NCI-H226 (cell line): ENCODE measurements at places on chromosomes 16 and 17.

DNA sequence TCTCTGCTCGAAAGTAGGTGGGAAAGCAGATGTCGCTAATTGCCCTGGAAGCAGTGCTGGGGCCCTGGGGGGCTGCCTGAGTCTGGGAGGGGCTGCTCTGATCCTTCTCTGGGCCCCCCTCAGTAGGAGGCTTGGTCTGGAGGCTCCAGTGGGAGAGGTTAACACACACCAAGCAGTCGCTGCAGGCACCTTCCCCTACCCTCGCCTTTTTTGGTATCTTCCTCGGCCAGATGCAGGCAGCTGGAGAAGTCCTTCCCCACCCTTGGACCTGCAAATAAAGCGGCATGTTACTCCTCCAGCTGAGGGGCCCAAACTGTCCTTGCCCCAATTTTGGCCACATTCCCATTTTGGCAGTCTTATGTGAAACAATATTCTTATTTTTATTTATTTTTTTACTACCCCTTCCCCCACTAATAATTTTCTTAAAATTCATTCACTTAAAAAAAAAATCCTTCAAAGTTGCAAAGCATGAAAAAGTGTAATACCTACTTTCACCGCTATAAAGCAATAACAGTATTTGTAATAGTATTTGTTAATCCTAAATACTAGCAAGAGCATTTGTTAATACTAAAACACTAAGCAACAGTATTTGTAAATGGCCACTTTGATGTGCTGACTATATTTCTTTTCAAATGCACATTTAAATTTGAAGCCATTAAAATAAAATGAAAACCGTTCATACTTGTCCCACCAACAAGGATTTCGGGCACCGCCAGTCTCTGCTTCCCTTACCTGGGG, 15.0 kb downstream of the C16orf46 start:
- no peak for DNase-seq

GRCh38 chr16:12348733-12349704, 372.5 kb downstream of the SNX29 start:
- no peak for DNase-seq

DNA sequence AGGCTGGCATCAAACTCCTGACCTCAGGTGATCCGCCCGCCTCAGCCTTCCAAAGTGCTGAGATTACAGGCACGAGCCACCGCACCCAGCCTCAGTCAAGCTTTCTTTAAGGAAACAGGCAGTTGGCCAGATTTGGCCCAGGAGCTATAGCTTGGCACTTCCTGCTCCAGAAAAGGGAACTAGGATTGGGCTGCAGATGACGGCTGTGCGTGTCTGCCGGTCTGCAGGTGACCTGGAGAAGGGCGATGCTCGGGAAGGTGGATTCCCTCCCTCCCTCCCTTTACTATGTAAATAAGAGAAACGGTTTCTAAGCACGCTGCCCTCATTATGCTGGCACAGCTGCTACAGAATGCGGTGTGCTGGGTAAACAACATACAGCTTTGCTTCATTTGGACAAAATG, 215.9 kb downstream of the RPTOR start:
- DNase-seq = no peak

DNA sequence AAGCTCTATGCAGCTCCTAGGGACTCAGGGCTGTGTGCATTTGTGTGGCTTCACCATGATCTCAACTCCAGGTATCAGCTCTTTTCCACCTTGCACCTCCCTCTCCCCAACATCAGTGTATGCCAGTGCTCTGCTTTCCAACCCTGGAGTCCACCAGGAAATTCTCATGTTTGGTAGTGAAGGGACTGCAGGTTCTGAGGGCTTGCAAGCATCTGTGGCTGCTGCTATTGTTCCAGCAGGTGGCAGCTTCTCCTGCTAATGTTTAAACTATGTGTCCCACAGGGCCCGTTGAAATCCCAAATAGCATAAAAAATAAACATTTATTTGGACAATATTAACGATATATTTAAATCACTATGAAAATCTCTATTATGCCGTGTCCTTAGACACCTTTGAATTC, 82.0 kb downstream of the RGS9 start:
- DNase-seq = no peak

GRCh38 chr17:59837308-59838051, 55.3 kb downstream of the TUBD1 start:
- peak; percentile 87 for DNase-seq

- DNase-seq = no peak
Observed at GRCh38 chr16:82783933-82784572, 157.3 kb downstream of the CDH13 start.

- no peak for DNase-seq
Observed at GRCh38 chr17:14222611-14223010, 14.1 kb downstream of the CDRT15 start.

DNA sequence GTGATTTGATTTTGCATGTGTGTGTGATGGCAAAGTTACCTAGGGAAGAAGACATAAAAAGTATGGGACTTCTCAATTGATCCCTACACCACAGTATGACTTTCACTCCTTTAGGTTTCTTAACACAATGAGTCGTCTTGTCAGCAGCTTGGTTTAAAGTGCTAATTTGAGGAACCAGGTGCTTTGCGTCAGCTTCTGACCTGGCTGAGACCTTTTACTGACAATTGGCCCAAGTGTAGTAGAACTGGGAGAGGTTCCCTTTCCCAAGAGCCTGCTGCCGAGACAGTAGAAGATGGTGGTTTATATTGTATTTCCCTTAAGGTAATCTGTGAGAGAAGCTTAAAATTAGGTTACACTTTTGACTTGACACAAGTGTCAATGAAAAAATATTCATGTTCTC, 54.9 kb downstream of the LDHD start:
- DNase-seq = no peak

DNA sequence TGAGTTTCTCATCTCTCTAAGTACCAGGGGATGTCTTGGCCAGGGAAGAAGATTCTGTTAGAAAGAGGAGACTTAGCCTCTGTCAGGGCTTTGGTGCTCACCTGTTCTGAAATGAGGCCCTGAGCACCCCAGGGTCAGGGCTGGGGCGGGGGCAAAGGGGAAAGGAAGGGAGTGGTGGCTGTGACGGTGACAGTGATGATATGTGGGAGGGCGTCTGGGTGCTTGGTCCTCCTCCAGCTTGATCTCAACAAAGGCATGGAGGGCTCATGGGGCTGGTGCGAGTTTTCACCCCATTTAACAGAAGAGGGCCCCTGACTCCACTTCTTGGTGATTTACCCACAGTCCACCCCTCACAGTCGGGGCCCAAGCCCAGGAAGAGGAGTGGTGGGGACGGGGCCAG, 15.1 kb downstream of the SOX8 start:
- no peak for DNase-seq

- DNase-seq = no peak
Observed at GRCh38 chr16:49755716-49756505, 100.0 kb downstream of the ZNF423 start.

DNA sequence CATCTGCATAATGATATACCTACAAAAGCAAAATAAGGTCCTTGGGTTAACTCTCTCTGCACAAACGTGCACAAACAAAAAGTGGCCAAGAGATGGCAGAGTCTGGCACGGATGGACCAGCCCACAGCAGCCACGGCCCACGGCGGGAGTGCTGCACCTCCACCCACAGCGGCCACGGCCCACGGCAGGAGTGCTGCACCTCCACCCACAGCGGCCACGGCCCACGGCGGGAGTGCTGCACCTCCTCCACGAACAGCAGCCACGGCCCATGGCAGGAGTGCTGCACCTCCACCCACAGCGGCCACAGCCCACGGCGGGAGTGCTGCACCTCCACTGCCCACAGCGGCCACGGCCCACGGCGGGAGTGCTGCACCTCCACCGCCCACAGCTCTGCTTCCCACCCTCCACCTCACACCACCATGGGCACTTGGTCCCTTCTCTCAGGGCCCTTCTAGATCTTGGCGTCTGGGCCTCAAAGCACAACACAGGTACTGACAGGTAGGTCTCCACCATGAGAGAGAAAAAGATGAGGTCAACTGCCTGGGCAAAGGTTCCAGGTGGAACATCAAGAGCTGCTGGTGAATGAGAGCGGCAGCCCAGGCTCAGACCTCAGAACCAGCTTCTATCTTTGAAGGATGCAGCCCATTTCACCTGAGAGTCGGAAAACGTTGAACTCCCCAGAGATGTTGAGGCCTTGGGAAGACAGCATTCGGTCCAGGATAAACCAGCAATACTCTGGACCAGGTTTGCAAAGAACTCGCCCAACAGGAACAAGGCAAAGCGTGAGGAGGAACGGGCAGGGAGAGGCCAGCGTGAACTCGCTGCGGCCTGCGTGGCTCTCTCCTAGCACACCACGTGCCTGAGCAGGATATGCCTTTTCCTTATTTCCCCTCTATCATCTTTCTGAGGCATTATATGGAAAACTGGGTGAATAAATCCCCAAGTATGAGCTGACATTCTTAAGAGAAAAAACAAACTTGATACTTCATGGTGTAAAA, 124.5 kb downstream of the ZNF778 start:
- no peak for DNase-seq

DNA sequence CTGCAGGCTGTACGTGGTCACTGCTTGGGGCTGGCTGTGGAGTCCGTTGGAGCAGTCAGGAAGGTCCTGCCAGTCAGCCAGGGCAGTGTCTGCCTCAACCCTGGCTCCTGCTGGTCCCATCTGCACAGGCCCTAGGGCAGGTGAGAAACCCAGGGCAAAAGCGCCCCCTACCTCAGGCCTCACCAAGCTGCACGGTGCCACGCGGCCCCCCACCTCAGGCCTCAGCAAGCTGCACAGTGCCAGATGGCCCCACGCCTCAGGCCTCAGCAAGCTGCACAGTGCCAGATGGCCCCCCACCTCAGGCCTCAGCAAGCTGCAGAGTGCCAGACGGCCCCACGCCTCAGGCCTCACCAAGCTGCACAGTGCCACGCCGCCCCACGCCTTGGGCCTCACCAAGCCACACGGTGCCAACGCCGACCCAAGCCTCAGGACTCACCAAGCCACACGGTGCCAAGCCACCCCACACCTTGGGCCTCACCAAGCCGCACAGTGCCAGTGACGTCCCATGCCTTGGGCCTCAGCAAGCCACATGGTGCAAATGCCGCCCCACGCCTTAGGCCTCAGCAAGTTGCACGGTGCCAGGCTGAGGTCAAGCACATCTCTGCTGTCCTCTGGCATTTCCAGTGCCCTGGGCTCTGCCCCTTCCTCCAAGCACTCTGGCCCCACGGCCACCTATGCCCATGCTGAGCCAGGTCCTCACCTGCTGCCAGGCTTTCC, 5.5 kb downstream of the TMEM204 start:
- DNase-seq = no peak

GRCh38 chr16:50831751-50832150, 89.9 kb downstream of the CYLD start:
- DNase-seq = no peak

DNA sequence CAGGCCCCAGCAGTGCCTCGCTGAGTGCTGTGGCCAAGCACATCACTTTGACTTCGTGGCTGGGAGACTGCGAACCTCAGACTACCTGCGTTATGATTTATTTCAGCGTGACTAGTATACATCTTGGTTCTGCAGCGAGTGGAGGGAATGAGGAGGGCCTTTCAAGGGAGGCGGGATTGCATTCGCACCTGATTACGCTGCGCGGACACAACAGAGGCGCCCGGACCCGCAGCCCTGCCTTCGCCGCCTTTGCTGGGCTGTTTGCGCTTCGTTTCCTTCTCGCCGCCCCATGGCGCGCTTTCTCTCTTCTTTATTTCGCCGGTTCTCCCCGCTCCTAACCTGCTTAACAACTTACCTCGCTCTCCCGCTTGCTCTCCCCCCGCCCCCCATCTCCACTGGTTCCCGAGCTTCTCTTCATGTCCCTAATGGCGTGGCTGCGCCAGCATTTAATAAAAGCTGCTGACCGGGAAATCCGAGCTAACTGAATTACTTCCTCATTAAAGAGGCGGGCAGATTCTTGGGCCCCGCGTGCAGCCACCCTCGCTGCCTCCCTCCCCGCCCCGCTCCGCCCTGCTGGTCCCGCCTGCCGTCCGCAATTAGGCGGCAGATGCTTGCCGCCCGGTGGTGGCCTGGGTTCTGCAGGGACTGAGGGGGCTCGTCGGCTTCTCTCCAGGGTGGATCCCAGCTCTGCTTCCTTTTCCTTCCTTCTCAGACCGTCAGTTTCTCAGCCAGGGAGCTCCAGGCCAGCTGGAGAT, 257.6 kb upstream of the SDK2 start:
- no peak for DNase-seq

- DNase-seq = no peak
Observed at GRCh38 chr17:77886387-77886728, 72.1 kb upstream of the TNRC6C start.

GRCh38 chr17:42287305-42287976, 857 bp upstream of the STAT5A start:
- no peak for DNase-seq
